Uterus (tissue), 4 donors: ENCODE measurements at places on chromosomes 7 and 10.
A peak's percentile ranks its signal among the peaks of the same experiment; 100 is the strongest.

DNA sequence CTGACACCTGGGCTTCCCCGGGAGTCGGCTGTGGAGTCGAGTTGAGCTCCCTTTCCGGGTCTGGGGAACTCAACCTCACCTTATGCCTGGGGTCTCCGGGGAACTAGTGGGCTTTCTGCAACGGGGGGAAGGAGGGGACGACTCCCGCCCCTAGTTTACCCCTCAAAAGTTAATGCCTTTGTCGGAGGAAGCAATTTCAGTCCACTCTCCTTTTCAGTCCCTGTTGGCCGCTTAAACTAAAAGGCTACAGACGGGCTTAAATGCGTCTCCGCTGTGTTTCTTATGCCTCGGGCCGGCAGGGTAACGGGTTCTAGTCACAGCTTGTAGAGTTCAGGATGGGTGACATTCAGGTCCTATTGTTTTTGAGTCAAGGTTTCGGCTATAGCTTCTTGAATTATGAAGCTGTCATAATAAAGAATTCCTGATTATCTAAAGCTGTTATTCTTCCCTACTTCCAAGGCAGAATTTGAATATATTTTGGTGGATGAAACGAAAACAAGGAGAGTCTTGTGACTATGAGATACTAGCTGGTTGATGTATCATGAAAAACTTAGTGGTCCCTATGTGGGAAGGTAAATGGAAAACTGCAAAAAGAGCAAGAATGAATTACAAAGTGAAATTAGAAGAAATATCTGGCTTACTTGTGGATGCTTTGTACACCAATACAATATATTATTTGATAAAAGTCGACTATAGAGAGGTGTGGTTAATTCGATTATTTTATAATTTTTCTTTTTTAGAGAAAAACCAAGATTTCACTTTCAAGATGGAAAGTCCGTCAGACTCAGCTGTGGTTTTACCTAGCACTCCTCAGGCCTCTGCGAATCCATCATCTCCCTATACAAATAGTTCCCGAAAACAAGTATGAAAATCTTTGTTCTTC, 495 bp downstream of the SFR1 start:
- no peak for DNase-seq

DNA sequence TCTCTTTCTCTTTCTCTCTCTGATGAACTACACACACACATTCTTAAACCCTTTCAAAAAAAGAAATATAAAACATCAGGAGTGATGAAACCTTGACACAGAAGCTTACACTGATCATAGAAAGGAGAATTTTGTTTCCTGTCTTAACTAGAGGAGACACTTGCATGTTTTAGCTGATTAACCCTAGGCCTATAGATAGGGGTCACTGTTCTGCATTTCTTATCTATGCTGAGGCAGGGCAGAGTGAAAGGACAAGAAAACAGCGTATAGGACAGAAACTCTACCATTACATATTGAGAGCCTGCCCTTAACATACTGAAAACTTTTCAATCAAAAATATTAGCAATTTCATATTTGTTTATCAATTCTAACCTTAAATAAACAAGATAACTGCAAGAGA, 680.6 kb upstream of the MBL2 start:
- DNase-seq, result no peak

DNA sequence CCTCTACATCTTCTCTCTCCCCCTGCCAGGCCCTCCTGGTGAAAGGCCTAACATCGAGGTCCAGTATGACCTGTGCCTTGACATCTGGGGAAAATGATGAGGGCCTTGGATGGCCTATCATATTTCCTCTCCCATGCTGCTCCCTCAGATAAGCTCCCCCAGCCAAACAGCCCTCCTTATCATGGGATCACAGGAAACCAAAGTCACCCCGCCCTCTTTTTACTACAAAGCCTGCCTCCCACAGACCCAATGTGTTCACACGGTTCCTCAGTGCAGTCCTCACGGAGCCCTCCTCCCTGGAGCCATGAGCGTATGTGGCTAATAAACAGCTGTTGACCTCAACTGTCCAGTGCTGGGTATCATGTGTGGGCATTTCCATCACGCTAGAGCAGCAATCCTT, 32.0 kb downstream of the C10orf90 start:
- no peak for DNase-seq

- no peak for DNase-seq
These were observed 50.4 kb downstream of the CPED1 start for GRCh38 chr7:121038717-121039509.

GRCh38 chr7:106629516-106629915, 31.4 kb downstream of the CCDC71L start:
- DNase-seq, result no peak

DNA sequence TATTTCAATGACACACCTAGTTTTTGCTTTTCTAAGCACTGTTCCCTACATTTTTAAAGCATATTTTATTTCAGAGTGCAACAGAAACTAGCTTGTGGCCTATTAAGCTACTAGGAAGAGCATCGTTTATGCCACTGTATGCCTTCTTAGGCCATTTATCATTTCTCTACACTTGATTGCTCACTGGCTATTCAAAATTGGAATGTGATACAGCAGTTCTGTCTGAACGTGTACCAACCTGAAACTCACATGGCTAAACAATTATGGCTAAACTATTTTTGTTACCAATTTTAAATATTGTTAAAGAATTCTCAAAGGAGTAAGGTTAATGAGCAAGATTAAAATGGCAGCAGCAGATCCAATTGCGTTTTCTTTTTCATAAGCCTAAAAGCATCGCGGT, 105.2 kb downstream of the GSAP start:
- DNase-seq, result no peak

DNA sequence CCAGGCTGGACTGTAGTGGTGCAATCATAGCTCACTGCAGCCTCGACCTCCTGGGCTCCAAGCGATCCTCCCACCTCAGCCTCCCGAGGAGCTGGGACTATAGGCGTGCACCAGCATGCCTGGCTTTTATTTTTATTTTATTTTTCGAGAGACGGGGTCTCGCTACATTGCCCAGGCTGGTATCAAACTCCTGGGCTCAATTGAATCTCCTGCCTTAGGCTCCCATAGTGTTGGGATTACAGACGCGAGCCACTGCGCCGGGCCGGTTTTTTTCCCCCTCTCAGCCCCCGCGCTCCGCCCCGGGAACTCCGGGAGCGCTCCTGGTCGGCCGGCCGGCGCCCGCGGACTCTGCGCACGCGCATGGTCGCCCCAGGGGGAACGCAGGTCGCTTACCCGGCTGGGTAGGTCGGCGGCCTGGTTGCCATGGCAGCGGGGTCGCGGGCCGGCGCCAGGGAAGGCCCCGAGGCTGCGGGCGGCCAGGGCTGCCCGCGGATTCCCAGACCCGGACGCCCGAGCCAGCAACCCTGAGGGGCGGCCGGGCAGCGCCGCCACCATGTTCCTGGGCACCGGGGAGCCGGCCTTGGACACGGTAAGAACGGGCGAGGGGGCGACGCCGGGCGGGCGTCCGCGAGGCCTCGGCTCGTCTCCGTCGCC, at the start of gene IQCE:
Gene IQCE (plus strand): TSS at position 351 of the 654 bp plus-strand sequence. CDS start 203 bp downstream, at position 554.
- peak; percentile 91 for DNase-seq

DNA sequence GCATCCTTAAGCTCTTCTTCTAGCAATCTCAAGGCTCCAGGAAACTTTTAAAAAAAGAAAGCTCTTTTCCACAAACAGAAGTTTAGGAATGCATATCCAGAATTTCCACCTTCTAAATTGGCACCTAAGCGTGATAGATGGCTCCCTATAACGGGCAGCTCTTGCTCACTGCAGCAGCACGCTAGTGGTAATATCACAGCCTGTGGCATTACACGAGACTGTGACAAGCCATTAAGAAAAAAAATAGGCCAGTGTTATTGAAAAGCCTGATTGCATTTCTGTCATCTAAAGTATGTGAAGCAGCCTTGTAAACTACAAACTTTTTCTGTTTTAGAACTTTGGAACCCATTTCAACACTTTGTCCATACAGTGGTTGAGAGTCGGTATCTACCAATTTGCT, 263.8 kb downstream of the CAMK1D start:
- DNase-seq, result no peak

DNA sequence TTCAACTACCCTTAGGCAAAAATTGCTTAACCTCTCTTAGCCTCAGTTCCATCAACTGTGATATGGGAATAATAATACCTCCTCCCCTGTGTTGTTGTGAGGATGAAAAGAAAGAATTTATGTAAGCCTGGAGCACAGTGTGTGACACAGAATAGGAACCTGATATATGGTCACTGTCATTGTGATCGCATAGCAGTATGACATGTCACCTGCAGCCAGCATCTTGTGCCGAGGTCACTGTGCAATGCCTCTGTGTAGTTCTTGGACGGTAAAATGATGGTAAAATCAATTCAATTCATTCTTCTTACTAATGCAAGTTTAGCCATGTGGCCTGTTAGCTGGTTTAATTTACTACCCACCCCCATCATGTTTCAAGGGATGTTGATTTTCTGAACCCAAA, 54.6 kb upstream of the GPR158 start:
- no peak for DNase-seq
